ENCODE measurements at places on chromosomes 3 and 15. TPM values are rescaled to one million over a fixed set of nuclear protein-coding genes. Genes with fewer than 3 reads are reported as not detected.

- DNase-seq = no peak
Observed at GRCh38 chr15:76313731-76314130, 2.5 kb upstream of the ETFA start.

- DNase-seq = no peak
Observed at GRCh38 chr15:92882697-92883162, 17.4 kb upstream of the CHD2 start.

DNA sequence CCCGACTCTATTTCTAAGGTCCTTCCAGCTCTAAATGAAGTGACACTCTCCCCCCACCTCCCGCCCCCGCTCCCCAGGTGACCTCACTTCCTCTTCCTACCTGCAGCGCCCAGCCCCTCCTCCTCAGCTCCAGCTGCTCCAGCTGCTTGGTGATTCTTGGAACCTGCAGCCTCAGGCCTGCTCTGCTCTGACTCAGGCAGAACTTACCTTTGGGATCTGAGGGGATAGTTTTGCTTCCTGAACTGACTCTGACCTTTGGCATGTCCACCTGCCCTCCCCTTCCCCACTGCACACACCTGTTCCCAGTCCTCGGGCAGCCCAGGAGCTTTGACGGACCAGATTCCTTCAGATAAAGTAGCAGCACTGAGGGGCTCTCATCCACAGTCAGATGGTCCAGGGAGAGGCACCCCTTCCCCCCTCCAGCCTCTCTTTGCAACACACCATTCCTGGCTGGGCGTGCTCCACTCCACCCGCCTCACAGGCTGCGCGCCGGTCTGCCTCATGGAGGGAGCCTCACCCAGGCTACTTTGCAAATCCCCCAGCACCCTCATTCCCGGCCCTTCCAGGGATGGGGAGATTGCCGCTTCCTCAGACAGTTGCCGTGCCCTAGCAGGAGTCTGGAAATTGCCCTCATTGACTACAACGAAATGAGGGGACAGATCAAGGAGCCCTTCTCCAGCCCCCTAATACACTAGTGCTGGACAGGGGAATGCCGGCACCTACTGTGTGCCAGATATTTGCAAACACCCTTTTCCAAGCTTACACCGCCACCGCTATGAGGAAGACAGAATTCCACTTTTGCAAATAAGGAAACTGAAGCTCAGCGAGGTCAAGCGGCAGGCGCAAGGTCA lies 692 bp upstream of the C15orf39 start:
- no peak for DNase-seq

DNA sequence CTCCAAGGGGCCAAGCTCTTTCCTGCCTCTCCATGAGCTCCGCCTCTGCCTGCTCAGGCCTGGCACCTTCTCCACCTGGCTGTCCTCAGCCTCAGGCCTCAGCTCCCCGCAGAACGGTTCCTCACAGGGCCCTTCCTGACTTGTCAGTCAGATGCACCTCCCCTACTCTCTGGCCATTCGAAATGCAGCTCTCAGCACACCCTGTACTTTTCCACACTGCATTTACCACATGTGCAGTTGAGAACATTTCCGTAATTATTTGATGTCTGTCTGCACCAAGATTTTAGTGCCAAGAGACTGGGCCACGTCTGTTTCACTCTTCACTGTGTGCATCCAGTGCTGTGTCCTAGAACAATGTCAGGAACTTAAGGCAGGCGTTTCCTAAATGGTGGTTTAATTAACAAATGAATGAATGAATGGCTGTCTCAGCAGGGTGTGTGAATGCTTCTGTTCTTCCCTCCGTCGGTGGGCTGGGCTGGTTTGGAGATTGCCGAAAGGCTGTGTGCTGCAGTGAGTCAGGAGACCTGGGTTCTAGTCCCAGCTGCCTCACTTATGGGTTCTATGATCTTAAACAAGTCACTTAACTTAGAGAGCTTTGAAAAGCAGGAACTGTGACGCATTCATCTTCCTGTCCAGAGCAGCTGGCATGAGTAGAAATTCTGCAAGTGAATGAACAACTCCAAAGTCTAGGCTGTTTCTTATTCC lies 5.4 kb downstream of the MUC4 start:
- DNase-seq = no peak

DNA sequence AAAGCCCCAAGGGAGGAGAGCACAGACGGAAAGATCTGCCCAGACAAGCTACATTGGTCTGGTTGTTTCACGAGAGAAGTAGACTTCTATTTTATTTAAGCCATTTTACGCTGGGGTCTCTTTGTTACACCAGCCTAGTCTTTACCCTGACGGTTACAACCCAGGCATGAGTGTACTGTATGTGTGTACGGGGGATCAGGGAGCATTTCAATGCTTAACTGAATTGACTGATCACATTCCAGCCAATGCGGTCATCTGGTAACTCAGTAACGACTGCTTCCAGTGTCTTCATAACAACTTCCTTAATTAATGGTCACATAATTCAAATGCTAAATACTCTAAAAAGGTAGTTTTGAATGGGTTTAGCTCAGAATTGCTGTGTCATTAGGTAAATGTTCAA lies 288.6 kb downstream of the FOXP1 start:
- no peak for DNase-seq

DNA sequence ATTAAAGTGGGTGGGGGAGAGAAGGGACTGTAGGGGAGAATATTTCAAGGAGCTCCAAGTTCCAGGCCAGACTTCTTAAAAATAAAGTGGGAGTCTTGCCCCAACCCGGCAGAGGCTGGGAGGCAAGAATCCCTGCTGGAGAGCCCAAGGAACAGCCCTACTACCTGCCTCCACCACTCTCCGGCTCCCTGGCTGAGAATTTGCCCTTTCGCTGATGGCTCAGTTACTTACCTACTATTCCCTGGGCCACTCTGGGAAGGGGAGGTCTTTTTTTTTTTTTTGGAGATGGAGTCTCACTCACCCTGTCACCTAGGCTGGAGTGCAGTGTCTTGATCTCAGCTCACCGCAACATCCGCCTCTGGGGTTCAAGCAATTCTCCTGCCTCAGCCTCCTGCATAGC lies 15.5 kb downstream of the MYL3 start:
- no peak for DNase-seq

DNA sequence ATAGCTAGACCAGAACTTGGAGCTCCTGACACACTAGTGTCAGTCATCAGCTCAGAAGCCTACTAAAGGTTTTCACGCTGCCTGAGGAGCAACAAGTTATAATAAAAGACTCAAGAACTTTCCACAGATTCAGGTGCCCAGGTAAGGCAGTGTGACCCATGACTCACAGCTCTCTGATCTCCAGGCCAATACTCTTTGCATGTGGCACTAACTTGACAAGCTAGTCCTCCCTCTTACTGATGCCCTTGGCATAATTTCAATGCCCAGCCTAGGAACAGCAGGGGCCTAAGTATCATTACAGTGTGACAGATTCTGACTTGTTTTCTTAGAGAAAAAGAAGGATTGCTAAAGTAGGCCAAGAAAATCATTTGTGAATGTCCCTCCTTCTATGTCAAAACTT lies 38.4 kb downstream of the MEIS2 start:
- no peak for DNase-seq

SCAANT1 gene
- not detected for polyA plus RNA-seq

ALDH1L1 gene
- not detected for polyA plus RNA-seq

Data from SK-N-SH (cell line).